Fibroblast of mammary gland (primary cell): ENCODE measurements at places on chromosomes 1 and 21.

GRCh38 chr1:211370669-211371068 is 44.0 kb downstream of the TRAF5 start:
- DNase-seq = no peak

DNA sequence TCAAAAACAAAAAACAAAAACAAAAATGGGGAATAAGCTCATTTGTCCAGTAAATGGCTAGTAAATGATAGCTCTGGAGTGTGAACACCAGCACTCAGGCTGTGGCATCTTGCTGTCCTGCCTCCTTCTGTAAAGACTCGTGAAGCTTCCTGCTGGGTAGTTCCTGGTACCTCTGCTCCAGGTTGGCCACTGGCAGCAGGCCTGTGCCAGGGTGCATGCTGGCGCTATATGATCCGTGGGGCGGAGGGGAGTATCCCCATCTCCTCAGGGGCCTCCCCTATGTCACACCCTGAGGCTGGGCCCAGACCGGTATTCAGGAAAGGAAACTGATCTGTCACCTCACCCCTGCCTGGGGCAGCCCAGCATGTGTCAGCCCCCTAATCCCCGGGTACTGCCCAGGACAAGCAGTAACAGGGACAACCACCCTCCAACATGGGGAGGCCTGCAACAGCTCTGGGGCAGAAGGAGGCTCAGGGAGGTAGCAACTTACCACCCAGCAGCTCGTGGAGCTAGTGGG is 14.1 kb downstream of the ALPL start:
- DNase-seq = no peak

DNA sequence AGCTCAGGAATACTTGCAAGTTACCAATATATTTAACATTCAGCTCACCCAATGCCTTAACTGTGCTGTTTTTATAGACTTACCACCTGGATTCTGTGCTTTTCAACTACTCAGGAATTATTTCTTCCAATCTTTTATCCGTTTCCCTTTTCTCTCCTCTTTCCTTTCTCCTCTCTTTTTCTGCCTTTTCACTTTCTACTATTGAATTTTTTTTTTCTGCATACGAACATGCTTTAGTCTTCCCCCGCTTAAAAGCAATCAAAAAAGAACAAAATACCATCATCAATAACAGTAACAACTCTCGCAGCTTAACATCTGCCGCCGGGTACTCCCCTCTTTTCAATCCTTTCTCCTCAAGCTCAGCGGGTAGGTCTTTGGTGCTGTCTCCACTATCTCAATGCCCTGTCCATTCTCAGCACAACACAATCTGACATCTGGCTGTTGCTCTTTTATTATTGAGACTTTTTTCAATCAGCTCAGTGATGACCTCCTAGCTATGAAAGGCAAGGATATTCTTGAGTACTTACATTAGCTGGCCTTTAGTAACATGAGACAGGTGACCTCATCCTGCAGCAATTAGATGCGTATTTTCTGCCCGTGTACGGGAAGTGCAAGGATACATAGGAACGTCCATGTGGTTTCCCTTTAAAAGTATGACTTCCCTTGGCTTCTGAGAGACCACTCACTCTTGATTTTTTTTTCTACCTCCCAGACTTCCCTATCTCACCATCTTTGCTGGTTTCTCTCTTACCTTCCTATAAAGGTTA is 40.2 kb upstream of the SIPA1L2 start:
- no peak for DNase-seq

DNA sequence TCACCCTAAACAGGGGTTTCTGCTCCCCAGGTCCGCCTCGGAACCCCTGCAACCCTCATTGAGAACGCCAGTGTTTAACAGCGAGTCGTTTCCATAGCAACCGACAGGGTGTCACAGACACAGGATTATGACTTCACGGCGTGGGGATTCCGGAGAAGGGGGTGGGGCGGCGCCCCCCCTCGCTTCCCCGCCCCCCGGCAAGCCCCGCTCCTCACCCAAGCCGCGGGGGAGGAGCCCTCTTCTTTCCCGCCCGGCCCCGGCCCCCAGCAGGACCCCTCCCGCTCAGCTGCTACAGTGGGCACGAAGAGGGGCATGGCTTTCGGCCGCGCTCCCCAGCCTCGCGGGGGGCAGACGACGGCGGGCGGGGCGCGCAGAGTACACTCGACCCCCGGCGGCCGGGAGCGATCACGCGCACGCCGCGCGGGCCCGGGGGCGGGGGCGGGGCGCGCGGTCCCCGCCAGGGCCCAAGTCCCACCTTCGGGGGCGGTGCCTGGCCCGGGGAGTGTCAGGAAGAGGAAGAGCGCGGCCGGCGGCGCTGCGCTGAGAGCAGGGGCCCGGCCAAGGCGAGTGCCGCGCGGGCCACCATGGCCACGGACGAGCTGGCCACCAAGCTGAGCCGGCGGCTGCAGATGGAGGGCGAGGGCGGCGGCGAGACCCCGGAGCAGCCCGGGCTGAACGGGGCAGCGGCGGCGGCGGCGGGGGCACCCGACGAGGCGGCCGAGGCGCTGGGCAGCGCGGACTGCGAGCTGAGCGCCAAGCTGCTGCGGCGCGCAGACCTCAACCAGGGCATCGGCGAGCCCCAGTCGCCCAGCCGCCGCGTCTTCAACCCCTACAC is at the start of gene EFHD2:
EFHD2 (plus strand) TSS at position 501 of the 835 bp plus-strand sequence; CDS start at position 585, 84 bp downstream.
- peak; percentile 63 for DNase-seq

DNA sequence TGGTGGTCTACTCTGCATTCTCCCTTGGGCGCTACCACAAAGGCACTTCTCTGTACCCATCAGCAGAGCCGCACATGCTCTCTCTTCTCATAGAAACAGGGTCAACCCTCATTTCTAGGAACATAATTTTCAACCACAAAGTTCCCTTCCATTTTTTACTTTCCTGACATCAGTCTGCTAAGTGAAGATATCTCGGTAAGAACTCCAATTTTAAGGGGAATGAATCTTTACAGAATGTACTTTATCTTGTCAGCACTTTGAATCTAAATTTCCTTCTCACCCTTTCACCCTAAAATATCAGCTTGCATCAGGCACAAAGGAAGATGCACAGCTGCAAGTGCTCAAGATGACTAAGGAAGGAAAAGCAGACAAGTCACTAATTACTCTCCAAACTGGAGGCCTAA is 545.9 kb downstream of the SMYD3 start:
- peak; percentile 60 for DNase-seq

- DNase-seq = no peak
These were observed 25.3 kb downstream of the PIK3C2B start for GRCh38 chr1:204469304-204469703.

- peak; percentile 98 for DNase-seq
These were observed 7.5 kb downstream of the NGF start for GRCh38 chr1:115330480-115331013.

DNA sequence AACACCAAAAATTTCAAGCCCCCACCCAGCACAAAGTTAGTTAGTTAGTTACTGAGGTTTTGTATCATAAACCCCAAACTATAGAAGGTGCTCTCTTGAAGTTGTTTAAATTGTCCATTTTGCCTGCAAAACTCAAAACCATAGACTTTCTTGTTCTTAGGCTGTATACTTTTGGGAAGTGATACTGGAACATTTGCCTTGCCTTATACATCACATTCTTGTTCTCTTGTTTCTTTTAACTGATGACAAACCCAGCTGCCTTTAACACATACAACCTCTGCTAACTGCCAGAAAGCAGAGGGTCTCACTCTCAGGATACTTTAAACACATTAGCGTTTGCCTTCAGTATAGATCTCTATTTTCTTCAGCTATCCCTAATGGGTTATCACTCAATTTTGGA is 570.5 kb downstream of the MRPL39 start:
- no peak for DNase-seq

GRCh38 chr1:10143961-10144485 is 66.3 kb upstream of the KIF1B start:
- DNase-seq = no peak

DNA sequence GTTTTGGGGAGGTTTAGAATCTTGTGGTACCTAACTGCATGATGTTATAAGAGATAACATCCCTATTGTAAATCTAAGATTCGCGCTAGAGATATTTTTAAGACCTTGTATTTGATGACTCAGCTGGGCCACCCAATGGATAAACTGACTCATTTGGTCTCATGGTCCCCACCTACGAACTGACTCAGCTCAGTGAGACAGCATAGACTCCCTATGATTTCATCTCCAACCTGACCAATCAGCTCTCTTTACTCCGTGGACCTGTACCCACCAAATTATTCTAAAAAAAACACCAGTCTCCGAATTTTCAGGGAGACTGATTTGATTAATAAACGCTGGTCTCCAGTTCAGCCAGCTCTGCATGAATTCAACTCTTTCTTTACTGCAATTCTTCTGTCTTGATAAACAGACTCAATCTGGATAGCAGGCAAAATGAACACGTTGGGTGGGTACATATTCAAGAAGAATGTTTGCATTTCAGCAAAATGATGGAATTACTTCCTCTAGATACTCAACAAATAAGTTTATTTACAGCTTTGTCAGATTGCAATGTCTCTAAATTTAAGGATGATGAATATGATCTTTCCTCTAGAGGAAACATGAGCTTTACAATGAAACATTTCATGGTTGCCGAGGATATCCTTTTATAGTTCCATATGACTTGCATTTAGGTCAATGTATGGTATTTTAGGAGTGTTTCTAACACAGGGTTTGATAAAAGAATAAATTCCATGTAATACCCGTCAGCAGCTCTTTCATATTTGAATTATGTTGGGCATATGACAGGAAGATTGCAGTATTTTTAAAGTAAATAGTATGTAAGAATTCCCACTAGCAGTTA is 516.6 kb upstream of the RGS18 start:
- peak; percentile 61 for DNase-seq

DNA sequence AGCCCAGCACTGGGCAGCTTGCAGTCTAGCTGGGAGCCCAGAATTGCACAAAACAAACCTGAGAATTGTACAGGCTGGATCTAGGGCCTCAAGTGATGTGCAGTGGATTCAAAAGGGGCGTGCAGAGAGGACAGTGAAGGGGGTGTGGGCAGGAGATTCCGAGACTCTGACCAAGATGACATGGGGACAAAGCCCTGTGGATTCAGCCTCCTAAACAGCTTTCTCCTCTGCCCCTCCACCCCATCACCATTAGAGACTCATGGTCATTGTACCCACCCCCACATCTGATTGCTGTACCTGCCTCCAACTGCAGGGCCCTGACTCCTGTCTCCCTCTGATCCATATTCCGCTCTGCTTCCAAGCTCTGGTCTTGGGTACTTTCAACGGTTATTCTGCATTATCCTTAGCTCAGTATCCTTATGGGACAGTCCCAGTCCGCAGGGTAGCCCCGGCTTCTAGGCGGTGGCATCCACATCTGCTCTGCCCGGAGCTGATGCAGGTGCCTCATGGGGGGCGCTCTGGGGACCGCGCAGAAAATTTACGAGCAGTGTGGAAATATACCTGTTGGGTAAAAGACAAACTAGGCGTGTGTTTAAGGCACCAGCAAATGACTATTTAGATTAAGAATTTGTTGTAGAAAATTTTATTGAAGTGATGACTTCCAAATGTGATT is 1.7 kb upstream of the BMP8A start:
- DNase-seq = no peak

DNA sequence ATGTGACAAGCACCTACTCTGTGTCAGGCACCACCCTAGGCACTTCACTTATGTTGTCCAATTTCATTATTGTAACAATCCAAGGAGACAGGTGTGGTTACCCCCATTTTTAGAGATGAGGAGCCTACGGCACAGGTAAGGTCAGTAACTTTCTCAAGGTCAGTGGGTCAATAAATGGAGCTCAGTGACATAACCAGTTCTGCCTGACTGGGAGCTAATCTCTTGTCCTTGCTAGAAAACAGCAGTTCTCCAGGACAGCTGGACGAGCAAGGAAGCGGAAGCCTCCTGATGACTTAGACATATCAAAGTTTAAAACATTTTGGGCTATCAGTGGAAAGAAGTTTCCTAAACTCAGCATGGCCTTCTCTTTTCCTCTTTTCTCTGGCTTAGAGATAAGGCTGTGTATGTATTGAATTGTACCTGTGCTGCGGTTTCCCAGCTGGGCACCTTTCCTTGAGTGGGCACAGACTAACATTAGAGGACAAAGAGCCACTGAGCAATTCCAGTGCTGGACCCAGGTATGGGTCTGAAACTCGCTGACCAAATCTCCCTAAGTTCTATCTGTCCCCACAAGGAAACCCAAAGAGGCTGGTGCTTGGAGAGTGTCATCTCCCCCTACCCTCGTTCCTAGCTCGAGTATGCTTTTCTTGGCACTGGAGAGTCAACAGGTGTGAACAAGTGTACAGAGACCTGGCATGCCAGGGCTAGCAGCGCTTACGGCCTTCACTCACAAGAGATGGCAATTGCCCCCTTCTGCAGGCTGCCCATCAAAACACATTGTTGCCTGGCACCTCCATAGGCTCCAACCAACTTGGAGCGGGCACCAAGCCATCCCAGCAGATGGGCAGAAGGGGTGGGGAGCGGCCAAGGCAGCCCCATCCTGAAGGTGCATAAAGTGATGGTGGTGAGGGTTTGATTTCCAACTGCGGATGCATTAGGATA is 456.1 kb upstream of the PROX1 start:
- no peak for DNase-seq

DNA sequence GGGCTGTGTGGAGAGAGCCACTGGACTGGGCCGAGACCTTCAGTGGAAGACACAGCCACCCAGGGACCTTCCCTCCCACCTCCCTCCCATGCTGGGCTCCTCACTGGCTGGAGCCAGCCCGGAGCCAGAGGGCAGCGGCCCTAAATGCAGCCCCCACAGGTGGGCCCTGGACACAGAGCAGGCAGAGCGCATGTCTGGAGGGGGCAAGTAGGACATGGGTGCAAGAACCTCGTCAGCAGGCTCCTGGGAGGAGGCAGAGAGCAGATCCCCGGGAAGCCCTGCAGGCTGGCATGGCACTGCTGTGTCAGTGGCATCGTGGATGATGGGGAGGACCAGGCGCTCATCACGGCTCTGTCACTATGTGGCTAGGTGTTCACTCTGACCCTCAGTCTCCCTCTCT is 45.7 kb downstream of the DMRTB1 start:
- no peak for DNase-seq

GRCh38 chr1:215529571-215529970 is 37.5 kb upstream of the KCTD3 start:
- no peak for DNase-seq

DNA sequence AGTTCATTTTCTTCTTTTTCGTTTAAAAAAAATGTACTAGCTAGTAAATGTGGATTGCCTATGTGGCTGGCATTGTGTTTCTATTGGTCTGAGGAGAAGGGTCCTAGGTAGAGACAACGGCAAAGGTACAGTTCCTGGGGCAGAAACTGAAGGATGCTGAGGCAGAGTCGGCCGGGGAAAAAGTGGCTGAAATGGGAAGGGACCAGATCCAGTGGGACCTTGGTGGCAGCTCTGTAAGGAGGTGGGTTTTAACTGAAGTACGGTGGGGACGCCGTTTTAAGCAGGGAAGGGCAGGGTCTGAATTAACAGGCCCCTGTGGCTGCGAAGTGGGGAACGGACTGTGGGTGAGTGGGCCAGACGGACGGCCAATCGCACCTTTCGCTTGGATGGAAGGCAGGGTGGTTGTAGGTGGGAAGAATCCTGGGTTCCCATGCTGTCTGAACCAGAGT is 420 bp upstream of the VPS13D start:
- DNase-seq = no peak

GRCh38 chr21:15964236-15964855 is 234.6 kb downstream of the USP25 start:
- DNase-seq = peak; percentile 6

DNA sequence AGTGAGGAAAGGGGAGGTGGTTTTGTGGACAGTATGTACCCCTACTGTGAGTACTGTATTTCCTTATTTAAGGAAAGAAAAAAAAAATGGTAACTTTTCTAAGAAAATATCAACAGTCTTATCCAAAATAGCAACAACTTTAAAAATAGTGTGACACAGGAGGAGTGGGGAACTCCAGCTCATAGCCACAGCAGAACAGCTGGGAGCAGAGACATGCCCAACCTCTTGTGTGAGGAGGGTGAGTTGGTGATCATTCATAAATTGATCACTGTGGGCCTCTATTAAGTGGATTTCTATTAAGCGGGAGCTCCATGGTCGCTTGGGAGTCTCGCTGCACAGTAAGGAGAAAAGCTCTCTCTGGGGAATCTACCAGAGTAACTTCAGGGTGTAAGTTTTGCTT is 158.8 kb upstream of the DUSP10 start:
- no peak for DNase-seq
